ENCODE measurements at places on chromosomes 6 and 20. TPM values are rescaled to one million over a fixed set of nuclear protein-coding genes. Genes with fewer than 3 reads are reported as not detected.

ZFP64 gene
- total RNA-seq: 17.8 TPM

VSX1 gene
- not detected for total RNA-seq

KCNK5 gene
- total RNA-seq: 5.2 TPM

- DNase-seq: no peak
Measured at GRCh38 chr6:121247386-121247785, 86.9 kb downstream of the TBC1D32 start.

GRCh38 chr6:165649166-165650137 lies 13.6 kb downstream of the PDE10A start:
- DNase-seq: no peak

DNA sequence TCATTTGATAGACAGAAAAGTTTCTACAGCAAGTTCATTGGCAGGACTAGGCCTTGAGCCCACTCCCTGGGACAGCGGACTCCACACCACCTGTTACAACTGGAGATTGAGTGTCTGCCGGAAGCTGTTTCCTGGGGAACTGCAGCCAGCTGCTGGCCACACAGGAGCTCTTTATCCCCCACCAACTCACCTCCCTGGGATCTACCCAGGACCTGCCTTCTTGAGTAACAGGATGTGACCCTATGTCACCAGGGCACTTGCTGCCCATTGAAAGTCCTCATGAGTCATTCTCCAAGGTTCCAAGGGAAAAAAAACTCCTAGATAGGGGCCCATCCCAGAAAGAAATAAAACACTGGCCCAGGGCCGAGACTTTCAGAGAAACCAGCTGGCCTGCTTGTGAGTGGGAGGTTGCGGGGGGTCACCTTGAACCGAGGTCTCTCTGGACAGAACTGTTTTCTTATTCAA lies 37.4 kb upstream of the SLC9A8 start:
- DNase-seq: peak; percentile 74

All from Daoy (cell line).